ENCODE measurements at places on chromosomes 5 and 9. TPM values are rescaled to one million over a fixed set of nuclear protein-coding genes. Genes with fewer than 3 reads are reported as not detected.

The C5orf34 gene
- 22.6 TPM for total RNA-seq

The CNTFR gene
- not detected for total RNA-seq

The RELL2 gene
- 5.0 TPM for total RNA-seq

The LEAP2 gene
- total RNA-seq, result 4.5 TPM

The CDO1 gene
- total RNA-seq, result not detected

The SLC26A2 gene
- 13.5 TPM for total RNA-seq

The PRUNE2 gene
- total RNA-seq, result not detected

The FOXD4L6 gene
- total RNA-seq, result 0.20 TPM

The LHX3 gene
- total RNA-seq, result 0.22 TPM

The OR1L4 gene
- not detected for total RNA-seq

The MRNIP gene
- total RNA-seq, result 54.0 TPM

The GCNT4 gene
- total RNA-seq, result 1.4 TPM

The CER1 gene
- total RNA-seq, result not detected

The MARCOL gene
- total RNA-seq, result not detected

The NAIP gene
- total RNA-seq, result 13.1 TPM

The PSAT1 gene
- total RNA-seq, result 315 TPM

The FOXD4 gene
- total RNA-seq, result not detected

The CA9 gene
- total RNA-seq, result 2.5 TPM

The SETX gene
- 23.5 TPM for total RNA-seq

The SEMA4D gene
- 58.3 TPM for total RNA-seq

The SPATA31D4 gene
- total RNA-seq, result not detected

The ENHO gene
- total RNA-seq, result not detected
